ENCODE measurements at places on chromosomes 5 and 9. TPM values are rescaled to one million over a fixed set of nuclear protein-coding genes. Genes with fewer than 3 reads are reported as not detected.

Gene ZDHHC12
- 49.6 TPM for total RNA-seq

- no peak for DNase-seq
Observed at GRCh38 chr5:174991847-174992246, 267.5 kb downstream of the MSX2 start.

GRCh38 chr9:135348788-135349150, 130.8 kb upstream of the PPP1R26 start:
- no peak for DNase-seq

DNA sequence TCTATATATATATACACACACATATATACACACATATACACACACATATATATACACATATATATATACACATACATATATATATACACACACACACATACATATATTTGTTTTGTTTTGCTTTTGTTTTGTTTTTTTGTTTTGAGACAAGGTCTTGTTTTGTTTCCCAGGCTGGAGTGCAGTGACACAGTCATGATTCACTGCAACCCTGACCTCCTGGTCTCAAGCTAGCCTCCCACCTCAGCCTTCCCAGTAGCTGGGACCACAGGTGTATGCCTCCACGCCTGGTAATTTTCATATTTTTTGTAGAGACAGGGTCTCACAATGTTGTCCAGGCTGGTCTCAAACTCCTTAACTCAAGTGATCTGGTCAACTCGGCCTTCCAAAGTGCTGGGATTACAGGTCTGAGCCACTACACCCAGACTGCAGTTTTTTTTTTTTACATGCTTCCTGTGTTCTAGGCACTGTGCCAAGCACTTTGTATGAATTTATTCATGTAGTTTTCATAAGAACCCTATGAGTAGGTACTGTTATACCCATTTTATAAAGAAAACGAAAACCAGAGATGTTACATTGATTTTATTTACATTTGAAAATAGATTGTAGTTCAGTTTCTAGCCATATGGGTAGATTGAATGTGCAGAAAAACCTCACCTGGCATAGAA, 120.7 kb downstream of the PBX3 start:
- DNase-seq: no peak

Gene CD74
- 1,940 TPM for total RNA-seq

Gene NXNL2
- total RNA-seq: not detected

- DNase-seq: no peak
Observed at GRCh38 chr5:158175934-158176481, 317.1 kb upstream of the CLINT1 start.

Gene BTNL8
- total RNA-seq: not detected

All from ascending aorta (tissue), 2 donors.